ENCODE measurements at places on chromosomes 4 and X.

DNA sequence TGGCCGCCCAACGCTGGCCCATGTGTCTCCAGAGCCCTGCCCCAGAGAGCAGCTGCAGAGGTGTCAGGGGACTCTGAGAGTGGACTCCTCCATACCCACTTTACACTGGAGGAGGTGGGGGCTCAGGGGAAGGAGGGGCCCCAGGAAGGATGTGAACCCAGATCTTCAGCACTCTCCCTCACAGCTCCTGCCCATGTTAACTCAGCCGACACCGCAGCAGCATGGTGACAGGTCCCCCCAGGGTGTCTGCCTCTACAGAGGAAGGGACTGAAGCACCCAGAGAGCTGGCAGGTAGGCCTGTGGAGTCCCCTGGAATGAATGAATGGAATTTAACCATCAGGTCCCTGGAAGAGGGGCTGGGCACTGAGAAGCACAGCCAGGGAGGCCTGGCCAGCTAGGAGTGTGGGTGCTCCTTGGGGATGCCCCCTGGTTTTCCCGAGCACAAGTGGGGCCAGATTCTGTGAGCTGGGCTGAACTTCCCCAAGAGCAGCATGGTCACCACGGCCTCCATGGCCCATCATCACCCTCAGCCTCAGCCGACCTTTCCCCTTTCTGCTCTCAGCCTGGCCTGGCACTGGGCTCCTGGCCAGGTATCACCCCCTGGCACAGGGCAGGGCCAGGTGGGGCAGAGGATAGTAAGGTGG lies 21.9 kb downstream of the SH3BP2 start:
- DNase-seq, result no peak

DNA sequence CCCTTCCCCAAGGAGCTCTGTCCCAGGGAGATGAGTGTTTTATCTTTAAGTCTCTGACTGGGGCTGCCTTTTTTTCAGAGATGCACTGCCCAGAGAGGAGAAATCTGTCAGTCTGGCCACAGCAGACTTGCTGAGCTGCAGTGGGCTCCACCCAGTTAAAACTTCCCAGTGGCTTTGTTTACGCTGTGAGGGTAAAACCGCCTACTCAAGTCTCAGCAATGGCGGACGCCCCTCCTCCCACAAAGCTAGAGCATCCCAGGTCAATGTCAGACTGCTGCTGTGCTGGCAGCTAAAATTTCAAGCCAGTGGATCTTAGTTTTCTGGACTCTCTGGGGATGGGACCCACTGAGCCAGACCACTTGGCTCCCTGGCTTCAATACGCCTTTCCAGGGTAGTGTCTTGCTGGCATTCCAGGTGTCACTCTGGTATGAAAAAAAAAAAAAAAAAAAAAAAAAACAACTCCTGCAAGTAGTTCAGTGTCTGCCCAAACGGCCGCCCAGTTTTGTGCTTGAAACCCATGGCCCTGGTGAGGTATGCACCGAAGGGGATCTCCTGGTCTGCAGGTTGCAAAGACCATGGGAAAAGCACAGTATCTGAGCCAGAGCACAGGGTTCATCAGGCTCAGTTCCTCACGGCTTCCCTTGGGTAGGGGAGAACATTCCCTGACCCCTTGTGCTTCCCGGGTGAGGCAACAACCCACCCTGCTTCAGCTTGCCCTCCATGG lies 1616.1 kb upstream of the ADGRL3 start:
- no peak for DNase-seq

DNA sequence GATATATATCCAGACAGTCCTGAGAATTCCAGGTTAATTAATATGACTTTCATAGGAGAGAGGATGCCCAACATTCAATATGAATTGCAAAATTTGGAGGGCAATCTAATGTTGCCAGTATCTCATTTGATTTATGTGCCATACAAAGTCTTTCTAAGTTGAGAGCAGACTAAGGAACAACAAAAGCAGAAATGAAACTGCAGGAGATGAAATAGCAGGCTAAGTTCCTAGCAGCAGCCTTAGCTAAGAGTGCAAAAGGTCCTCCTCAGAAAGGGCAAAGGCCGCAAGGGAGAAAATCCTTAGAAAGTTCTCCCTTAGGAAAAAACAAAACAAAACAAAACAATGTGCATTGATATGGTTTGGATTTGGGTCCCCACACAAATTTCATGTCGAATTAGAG lies 602.9 kb upstream of the HTR2C start:
- DNase-seq, result no peak

GRCh38 chr4:69321153-69321729 lies 41.0 kb downstream of the UGT2B28 start:
- no peak for DNase-seq

- no peak for DNase-seq
Measured at GRCh38 chr4:5142726-5143125, 91.4 kb downstream of the STK32B start.
